ENCODE measurements at places on chromosomes 13 and 19.
A peak's percentile ranks its signal among the peaks of the same experiment; 100 is the strongest.

- DNase-seq: no peak
Observed at GRCh38 chr13:30156826-30157615, 150.3 kb downstream of the KATNAL1 start.

DNA sequence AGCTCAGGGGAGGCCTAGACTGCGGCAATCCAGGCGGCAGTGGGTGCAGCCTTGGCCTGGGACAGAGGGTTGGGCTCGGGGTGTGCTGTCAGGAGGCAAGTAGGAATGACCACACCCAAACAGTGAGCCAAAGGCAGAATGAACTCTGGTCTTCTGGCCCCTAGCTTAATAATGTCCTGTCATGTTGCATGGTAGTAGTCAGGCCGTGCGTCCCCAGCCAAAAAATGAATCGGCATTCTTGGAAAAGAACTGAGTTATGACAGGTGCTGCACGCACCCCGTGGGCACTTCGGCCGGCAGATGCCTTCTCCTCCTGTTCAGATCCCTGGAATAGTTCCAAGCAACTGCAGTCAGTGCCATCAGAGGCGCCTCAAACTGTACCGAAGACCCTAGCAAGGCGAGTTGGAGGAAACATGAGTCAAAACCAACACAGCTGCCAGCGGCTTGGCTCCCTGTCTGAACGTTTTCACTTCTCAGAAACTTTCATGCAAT, 55.9 kb downstream of the ATP7B start:
- DNase-seq: no peak

DNA sequence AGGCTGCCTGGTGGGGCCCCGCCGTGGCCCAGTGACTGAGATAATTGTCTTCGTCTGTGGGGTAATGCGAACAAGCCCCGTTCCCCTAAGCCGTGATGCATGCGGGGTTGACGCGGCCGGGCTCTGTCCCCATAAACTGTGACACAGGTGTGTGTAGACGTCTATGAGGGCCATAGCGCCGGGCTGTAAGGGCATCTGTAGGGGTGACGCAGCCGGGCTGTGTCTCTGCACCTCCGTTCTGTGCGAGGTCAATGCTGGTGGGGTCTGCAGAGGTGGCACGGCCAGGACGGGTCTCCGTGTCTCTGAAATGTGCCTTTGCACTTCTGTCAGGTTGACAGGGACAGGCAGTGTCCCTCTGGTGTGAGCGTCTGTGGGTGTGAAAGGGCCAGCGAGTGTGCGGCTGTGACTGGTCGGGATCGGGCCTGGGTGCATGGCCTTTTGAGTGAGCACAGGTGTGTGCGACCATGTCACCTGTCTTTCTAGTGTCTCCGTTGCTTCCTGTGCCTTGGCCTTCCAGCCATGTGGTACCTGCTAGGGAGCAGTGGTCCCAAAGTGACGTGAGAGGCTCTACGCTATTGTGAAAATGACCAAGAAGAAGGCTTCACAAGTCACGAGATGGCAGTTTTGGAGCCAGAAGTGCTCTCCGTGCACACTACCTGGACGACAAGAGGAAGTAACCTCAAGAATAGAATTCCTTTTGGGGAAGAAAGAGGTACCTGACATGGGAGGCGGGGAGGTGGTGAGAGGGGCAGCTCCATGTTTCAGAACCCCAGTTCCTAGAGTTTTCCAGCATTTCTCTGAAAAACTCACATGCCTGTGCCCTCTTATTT, 16.4 kb upstream of the ZNF331 start:
- DNase-seq: no peak

DNA sequence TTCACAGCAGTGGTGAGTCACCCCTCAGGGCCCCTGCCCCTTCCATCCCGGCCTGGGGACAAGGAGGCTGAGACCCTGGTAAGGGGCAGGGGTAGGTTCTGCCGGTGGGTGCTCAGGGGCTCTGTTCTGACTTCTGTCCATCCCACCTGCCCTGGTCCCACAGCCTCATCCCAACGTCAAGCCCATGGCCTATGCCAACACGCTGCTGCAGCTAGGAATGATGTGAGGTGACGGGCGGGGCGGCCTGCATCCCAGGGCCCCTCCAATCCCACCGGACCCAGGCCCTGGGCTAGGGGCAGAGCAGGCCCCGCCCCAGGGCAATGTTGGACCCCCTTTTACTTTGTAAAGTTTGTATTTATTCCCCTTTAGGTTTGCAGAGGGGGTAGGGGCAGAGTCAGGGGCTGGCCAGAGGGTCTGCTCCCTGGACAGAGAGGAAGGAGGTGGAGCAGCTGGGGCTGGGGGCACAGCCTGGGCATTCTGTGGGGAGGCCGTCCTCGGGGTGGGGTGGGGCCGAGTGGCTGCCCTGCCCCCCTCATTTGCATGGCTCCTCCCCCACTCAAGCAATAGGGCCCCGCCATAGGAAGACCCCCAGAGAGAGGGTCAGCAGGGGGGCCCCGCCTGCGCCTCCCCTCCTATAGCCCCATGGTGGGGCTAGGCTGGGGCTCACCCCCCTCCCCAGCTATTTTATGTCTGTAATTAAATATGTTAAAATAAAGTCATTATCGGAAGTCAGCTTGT, 23.1 kb downstream of the CCDC8 start:
- DNase-seq: no peak

- no peak for DNase-seq
Observed at GRCh38 chr19:5352229-5352763, 11.7 kb upstream of the PTPRS start.

GRCh38 chr13:80430561-80430960, 89.6 kb upstream of the SPRY2 start:
- DNase-seq: no peak

GRCh38 chr19:36041831-36042230, 9.2 kb upstream of the CLIP3 start:
- no peak for DNase-seq

- peak; percentile 90 for DNase-seq
Observed at GRCh38 chr19:51097166-51097738, 11.0 kb downstream of the CTU1 start.

GRCh38 chr19:29290853-29291252, 77.9 kb upstream of the UQCRFS1 start:
- DNase-seq: no peak

GRCh38 chr19:51327066-51328001, 14.6 kb downstream of the VSIG10L start:
- peak; percentile 91 for DNase-seq

DNA sequence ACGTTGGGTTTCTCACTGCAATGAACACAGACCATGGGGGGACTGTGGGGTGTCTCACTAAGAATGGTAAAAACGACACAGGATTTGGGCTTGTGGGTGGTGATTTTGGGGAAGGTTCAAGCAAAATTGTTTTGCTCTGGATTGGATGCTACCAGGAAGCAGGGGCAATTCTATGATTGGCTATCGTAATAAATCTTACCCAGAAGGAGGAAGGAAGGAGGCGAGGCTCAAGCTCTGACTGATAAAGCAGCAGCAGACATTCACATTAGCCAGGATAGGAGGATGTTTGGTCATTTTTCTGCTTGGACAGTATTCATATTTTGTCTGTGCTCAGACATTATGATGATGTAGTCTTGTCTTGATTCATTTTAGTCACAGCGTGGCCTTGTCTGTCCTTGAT, 1.5 kb downstream of the ZNF576 start:
- DNase-seq: no peak

GRCh38 chr19:19956434-19957075, 55.8 kb downstream of the ZNF93 start:
- no peak for DNase-seq

DNA sequence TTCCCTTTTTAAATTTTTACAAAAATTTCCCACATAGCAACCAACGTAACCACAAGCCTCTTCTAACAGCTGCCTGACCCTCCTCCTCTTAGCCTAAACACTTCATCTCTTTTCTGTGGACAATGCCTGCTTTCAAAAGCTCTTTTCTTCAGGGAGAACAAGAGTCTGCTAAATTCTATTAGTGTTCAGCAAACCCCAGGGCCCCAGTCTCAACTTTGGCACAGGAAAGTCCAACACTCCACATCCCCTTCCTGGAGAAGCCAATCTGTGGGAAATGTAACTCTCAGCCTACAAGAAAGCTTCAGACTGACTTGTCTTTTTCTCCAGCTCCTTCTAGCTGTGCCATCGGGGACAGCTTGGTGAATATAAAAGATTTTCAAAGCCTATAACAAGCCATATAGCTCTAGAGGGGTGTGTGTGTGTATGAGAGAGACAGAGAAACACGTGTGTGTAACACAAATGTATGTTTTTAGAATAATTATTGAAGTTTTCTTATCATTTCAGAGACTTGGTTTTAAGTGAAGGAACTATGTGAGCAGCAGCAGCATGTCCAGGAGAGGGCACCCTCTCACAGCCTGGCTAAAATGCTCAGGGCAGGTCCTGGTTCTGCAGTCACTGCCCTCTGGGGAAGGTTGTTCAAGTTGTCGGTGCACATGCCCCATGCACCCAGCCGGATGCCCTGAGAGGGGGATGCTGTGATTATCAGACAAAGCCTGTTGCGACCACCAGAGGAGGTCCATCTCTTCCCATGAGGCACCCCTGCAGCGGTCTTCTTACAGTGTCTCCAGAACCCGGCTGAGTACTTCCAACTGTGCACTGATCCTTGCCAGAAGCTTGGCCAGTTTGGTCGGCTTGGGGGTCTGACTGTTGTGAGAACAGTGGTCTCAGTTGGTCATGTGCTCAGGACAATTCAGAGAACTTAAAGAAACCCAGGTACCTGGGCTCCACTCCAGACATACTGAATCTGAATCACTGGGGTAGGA, 34.4 kb downstream of the CCDC70 start:
- DNase-seq: peak; percentile 76

DNA sequence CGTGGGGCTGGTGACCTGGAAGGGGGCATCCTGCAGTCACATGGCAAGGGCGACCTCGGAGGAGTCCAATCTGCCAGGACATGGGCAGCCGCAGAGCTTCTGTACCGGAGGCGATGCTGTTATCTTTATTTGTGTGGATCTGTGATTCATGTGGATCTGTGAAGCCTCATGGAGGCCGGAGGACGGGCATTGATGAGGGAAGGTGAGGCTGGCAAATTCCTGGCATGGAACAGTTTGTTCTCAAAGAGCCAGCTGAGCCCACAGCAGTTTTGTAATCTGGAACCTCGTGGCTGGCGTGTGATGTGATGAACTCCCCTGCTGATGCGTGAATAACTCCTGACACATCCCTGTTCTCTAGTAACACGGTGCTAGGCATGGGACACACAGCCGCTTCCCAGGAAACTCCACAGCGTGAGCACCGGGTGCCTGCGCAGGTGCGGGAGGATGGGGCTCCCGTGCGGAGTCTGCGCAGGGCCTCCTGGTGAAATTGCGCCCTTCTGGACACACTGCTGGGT, 40.4 kb downstream of the ATP11A start:
- DNase-seq: no peak

GRCh38 chr13:21894703-21895699, 224.1 kb downstream of the FGF9 start:
- DNase-seq: no peak

- DNase-seq: no peak
Observed at GRCh38 chr13:90623318-90624011, 724.0 kb upstream of the MIR17HG start.

DNA sequence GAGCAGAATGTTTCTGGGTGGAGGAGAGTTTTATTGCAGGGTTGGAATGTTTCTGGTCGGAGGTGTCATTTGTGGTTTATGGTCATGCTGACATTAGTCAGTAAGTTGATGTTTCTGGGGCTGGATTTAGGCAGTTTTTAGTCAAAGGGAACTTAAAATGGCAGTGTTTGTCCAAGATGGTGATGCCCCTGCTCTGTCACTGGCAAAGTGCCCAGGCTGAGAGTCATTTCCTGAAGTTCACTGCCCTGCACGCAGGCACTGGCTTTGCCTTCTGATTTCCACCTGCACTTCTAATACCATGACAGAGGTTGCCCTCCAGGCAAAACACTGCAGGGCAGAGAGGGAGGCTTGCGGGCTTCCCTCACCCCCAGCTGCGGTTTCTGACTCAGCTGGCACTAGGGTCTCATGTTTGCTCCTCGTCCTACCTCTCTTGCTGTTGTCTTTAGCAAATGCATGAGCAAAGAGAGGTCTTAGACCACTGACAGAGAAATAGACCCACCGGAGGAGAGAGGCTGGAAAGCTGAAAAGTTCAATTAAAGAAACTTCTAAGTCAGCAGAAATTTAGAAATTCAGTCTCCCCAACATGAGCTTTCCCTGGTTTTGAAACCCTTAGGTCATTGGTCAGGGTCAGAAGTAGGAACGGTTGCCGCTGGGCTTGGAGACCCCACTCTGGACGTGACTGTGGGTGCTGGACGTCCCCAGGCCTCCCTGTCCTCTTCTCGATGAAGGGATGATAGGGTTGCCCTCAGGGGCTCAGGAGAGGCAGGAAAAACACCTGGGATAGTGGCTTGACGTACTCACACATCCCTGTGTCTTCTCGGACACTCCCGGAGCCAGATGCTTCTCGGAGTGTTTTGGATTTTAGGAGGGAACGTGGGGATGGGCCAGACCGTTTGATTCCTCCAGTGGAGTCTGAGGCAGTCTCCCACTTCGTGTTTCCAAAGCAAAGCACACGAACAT, 26.3 kb downstream of the TMEM255B start:
- no peak for DNase-seq

DNA sequence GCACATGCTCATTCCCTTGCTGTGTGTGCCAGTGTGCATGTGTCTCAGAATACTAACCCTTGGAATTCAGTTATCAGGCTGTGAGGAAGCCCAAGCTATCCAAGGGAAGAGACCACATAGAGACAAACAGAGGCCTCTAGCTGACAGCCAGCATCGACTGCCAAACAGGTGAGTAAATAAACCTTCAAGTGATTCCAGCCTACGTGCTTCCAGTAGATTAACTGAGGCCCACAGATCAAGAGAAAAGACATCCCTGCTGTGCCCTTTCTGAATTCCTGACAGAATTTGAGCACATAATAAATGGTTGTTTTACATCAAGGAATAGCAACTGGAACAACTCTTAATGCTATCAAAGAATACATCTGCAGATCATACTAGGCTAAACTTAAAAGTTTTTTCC, 17.5 kb downstream of the ZC3H13 start:
- DNase-seq: no peak

GRCh38 chr19:52212572-52213255, 22.9 kb downstream of the PPP2R1A start:
- no peak for DNase-seq
